HEK293T (cell line): ENCODE measurements at places on chromosomes 13 and 19.

GRCh38 chr13:28468023-28468915, 26.7 kb downstream of the FLT1 start:
- no peak for DNase-seq

DNA sequence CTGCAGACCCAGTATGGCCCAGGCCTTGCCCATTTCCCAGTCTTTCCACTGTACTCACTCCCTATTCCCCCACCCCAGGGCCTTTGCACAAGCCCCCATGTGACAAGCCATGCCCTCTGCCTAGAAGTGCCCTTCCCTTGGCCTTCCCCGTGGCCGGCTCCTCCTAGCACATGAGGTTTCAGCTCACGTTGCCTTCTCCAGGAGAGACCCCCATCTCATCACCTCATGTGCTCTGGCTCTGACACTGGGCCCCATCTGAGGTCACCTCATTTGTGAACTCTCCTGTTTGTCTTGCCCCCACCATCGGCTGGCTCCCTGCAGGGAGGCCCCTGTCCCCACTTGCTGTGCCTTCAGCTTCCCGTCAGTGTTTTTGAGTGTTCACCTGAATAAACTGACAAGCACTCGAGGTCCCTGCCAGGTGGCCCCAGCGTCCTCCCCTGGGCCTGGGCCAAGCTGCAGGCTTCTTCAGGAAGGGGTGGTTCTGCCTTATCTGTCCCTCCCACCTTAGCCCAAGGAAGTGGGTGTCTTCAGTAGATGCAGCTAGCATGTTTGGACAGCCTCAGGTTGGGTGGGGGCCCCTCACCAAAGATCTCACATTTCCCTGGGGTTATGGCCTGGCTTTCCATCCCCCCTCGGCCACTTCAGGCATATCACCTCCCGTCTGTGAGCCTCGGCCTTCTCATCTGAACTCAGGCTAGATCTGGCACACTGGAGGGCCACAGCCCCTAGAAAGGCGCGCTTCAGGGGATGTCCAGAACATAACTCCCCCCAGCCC, 3.8 kb upstream of the SLC25A42 start:
- no peak for DNase-seq

DNA sequence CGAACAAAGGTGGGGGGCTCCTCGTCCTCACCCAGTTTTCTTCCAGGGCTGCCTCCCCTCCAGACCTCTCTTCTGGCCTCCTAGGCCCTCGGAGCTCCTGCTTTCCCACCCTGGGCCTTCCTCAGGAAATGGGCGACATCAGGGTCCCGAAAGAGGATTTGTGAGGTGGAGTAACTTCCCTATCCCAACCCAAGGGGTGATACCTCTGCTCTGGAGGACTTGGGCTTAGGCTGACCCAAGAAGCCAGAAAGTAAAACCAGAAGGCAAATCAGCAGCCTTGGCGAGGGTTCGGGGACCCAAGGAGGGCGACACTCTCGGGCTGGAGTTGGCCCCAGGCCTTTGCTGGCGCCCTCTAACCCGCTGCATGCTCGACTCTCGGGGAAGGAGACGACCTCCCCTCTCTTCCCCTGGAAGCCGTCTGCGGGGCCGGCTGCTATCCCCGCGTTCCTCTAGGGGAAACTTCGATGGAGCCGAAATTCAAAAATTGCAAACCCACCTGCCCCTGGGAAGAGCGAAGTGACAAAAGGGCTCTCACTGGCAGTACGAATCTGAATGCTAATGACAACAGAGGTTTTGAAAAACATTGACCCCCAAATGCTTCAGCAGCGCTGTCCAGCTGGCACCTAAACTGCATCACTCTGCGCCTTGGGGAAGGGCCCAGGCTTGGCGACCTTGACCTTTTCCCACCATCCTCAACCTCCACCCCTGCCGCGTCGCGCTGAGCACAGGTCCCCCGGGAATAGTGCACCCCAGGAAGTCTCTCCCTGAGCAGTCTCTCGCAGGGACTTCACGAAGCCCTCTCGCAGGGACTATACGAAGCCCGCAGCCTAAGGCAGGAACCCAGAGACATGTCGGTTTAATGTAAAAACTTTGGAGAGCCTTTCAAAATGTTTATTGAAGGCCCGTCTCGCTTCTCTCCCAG, 2.4 kb downstream of the PDX1 start:
- no peak for DNase-seq

DNA sequence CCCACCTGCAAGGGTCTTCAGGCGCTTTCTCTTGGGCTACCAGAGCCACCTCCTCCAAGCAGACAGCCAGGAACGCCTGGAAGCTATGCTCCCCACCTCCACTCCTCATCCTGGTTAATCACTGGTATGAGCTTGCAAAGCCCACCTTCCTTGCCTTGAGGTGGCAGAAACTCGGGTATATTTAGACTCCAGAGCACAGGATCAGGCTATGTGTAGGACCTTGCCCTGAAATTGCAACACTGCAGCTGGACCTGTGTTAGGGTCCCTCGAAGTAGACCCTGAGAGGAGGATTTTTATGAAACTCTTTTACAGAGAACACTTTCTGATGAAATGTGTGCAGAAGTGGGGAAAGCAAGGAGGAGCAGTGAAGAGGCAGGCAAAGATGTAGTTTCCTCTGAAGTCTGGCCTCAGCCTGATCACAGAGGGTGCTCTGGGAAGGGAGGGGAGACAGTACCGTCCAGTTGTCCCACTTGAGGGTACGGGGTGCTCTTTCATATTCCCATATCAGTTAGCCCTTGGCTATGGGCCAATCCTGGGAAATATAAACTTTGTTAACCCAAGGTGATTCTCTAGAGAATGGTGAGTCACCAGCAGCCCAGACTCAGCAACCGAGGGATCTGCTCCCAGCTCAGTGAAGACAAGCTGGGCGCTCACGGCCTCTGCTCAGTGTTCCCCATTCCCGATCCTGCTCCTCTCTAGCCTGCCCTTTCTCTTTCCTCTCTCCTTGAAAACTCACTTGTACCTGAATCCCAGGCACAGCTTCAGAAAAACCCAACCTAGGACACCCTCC, 157.9 kb downstream of the UQCRFS1 start:
- no peak for DNase-seq

DNA sequence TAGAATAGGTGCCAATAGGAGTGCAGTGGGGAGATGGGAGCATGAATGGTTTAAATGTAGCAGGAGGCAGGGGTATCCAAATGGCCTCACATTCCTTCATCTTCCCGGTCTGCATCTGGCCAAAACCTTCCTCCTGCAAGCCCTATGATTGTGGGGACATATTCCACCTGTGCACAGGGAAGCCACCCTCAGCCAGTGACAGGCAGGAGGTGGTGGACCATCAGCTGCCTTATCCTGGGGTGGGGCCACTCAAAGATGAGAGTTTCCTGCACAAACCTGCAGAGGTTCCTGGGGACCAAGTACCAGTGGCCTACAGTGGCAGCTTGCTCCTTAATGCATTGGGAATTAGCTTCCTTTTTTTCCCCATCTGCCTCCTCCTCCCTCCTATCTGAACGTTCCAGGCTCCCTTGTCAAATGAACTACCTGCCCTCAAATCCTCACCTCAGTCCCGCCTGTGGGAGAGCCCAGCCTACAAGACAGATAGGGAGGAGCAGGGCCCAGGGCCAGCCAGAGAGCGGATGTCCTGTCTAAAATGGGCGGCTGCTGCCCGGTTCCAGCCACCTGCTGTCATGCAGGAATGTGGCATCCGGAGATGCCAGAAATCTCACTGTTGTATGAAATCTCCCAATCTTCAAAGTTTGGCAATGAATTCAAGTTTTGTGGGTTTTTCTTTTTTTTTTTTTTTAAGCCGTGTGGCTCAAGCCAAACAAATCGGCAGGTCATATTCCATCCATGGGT, 85.0 kb downstream of the TSHZ3 start:
- DNase-seq, result no peak

GRCh38 chr13:42741914-42742313, 39.5 kb upstream of the FAM216B start:
- no peak for DNase-seq

- no peak for DNase-seq
Measured at GRCh38 chr19:34319230-34319585, 45.8 kb upstream of the GPI start.

DNA sequence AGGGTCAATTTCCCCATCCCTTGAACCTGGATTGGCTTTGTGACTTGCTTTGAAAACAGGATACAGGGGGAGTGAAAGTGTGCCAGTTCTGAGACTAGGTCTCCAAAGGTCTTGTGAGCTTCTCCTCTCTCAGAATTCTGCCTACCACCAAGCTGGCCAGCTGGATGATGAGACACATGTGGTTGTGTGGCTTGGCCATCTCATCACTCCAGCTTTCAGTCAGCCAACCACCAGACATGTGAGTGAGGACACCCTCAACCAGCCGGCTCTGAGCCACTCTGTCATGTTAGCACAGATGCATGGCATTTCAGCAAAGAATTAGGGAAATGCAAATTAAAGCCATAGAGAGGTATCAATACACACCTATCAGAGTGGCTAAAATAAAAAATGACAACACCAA, 29.5 kb downstream of the ENOX1 start:
- DNase-seq, result no peak

- no peak for DNase-seq
Measured at GRCh38 chr19:17450264-17451075, 2.0 kb upstream of the TMEM221 start.

DNA sequence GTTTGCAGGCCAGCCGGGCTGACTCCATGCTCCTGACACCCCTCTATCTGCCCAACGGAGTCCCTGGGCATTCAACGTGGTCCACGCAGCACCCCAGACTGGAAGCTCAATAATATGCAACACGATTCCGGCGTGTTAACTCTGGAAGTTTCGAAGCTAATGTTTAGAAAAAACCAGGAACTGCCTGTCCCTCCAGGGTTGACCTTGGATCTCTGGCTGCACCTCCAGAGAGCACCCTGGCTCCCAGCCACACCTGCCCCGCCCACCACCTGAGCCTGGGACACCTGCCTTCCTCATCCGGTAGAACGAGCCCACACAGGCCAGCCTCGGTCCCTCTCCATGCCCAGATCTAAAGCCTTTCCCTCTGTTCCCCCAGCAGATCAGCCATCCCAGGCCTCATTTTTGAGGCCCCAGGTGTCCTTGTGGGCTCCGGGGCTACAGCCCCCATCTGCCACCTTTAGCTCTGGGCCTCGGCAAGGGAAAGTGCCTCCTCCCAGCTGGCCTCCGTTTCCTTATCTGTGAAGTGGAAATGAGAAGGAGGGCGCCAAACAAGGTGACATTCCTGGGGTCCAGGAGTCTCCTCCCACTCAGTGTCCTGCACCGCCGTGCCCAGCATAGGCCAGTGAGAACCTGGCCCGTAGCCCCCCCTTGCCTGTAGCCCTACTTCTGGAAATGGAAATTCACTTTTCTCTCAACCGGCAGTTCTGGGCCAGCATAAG, 38.7 kb downstream of the KLF2 start:
- DNase-seq, result no peak

GRCh38 chr13:41995336-41995735, 34.4 kb upstream of the VWA8 start:
- no peak for DNase-seq

GRCh38 chr19:18205200-18205892, 1.5 kb upstream of the RAB3A start:
- no peak for DNase-seq

DNA sequence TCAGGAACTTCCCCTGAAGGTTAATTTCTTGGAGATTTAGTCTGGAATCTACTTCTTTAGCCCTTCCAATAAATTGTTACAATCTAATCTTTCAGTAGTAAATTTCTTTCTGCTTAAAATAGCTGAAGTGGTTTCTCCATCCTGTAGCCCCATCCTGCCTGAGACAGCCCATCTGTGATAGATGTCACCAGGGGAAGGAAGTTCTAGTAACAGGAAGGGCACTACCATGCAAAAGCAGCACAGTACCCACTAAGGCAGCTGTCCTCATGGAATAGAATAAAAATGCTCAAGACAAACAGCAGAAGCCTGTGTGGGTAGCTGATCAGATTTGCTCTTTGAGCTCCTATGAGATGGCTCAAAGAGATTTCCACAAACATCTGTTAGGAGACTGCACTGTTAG, 1036.5 kb downstream of the SLITRK5 start:
- no peak for DNase-seq

- no peak for DNase-seq
Measured at GRCh38 chr19:46555628-46556280, 45.4 kb upstream of the CALM3 start.

- DNase-seq, result no peak
Measured at GRCh38 chr13:50682966-50683365, 160.5 kb downstream of the DLEU7 start.

DNA sequence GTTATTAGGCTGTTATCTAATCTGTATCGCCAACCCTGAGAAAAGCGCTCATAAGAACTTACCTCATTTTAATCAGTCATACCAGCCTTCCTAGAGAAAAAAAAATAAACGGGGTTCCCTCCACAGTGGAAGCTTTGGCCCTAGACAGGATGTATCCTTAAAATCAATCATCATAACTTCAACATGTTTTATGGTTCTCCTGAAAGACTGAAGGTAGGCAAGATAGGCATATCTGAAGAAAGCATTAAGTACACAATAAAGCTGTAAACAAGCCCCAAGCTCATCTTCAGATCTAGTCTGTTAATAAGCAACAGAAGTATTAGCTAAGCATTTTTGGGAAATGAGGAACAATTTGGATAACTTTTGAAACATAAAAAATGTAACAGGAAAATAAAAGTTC, 18.7 kb upstream of the SERP2 start:
- DNase-seq, result no peak

GRCh38 chr13:50082426-50083281, 67.4 kb downstream of the KCNRG start:
- DNase-seq, result peak; percentile 59

DNA sequence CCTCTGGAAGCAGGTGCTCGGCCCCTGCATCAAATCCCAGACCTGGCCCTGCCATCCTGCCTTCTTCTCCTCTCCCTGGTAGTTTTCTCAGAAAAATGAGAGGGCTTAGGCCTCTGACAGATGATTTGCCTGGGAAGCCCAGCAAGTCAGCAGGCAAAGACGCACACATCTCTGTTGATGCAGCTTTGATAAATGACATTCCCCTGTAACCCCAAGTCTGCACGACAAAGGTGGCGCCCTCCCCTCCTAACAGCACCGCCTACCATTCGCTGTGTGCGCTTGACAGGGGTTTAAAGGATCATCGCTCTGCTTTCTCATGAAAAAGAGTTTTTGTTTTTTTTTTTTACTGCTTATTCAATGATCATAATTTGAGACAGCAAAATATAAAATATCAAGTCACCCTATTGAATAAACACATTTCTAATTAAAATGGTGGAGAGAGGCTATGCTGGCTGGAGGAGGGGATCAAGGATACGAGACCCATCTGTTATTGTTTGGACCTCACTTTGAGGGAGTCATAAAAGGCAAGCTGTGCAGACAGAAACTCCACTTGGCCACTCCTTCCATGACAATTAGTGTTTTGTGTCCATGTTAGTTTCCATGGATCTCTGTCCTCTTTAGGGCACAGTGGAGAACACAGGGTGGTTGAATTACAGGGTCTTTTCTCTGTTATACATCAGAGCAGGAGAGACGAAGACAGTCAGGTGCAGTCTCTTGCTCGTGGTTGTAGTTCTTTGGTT, 126.1 kb downstream of the FGF9 start:
- DNase-seq, result no peak

- peak; percentile 34 for DNase-seq
Measured at GRCh38 chr19:46133101-46133627, 8.7 kb upstream of the IGFL3 start.
